AG08396 (cell line): ENCODE measurements at places on chromosomes 16 and 17.

- no peak for DNase-seq
Observed at GRCh38 chr16:27404163-27404823, 2.3 kb downstream of the IL21R start.

GRCh38 chr16:62036101-62036801 is at the start of gene CDH8:
CDH8 (minus strand) TSS chr16:62036438; CDS start chr16:62021403, 15,035 bp downstream.
- no peak for DNase-seq

DNA sequence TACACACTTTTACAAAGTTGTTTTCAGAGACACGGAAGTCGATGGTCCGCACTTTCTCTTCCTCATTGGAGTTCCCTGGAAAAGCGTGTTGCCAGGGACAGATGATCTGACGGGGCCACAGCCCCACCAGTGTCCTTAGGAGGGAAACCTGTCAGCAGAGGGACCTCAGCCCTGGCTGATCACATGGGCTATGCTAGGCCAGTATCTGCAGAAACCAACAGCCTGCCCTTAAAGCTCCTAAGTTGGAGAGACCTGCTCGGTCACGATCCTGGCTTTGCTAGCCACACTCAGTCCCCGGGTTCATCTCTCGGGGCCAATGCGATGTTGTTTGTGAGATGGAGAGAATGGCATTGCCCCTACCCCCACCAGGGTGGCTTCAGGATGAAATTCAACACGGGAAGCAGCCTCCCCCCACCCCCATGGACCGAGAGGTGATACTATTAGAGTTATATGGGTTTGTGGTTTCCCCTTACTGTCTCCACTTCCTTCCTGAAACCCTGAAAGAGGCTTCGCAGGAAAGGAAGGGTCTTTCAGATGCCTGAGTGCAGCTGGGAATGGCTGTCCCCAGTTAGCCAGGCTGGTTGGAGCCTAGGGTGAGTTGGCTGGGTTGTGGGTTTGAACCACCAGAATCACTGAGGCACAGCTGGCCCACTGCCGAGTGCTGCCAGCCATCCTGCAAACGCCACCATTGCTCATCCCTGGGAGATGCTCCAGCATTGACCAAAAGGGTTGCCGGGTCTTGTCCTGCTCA is 16.6 kb downstream of the RMI2 start:
- DNase-seq: no peak

GRCh38 chr16:12245088-12245920 is 268.8 kb downstream of the SNX29 start:
- no peak for DNase-seq

DNA sequence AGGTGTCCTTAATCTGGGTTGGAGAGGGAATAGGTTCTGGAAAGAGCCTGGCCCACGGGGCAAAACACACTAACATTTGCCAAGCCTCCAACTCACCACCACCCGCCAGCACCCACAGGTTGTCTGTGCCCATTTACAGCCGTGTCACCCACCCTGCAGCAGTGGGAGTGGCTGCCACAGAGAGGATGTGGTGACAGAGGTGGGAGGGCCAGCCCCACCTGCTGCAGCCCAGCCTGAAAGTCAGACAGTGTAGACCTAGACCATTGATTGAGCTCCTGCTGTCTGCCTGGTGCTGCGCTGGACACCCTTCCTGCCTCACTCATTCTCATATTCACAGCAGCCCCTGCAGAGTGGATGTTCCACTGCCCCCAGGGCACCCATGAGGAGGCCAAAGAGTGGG is 44.7 kb downstream of the IL21R start:
- DNase-seq: no peak
